CD8-positive, alpha-beta memory T cell (primary cell): ENCODE measurements at places on chromosomes 3 and 15. TPM values are rescaled to one million over a fixed set of nuclear protein-coding genes. Genes with fewer than 3 reads are reported as not detected.

- DNase-seq: no peak
These were observed 16.1 kb upstream of the GCSAM start for GRCh38 chr3:112149136-112149535.

DNA sequence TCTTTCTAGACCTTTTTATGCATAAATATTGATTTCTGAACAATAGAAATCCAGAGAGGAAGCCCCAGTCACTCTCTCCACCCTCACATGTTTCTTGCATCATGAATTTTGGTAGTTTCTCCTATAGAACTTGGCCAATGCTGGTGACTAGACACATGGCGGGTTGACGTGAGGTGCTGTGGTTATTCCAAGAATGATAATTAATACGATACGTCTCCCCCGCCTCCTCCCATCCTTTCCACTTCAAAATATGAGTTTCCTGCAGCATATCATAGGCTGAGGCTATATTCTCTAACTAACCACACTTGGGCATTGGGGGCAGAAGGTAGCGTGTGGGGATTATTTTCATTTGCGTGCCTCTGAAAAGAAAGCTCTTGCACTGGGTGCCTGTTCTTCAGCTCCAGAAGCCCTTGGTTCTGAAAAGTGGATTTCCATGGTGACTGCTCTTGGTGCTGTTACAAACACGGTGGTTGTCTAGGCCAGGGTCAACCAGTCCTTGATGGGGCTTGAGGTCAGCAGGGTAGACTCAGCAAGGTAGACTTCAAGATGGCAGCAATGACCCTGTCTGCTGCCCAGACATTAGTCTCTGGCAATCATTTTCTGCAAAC, 5.3 kb downstream of the TNFSF10 start:
- DNase-seq: no peak

- no peak for DNase-seq
These were observed 65.8 kb downstream of the ATP8B4 start for GRCh38 chr15:50053055-50053856.

DNA sequence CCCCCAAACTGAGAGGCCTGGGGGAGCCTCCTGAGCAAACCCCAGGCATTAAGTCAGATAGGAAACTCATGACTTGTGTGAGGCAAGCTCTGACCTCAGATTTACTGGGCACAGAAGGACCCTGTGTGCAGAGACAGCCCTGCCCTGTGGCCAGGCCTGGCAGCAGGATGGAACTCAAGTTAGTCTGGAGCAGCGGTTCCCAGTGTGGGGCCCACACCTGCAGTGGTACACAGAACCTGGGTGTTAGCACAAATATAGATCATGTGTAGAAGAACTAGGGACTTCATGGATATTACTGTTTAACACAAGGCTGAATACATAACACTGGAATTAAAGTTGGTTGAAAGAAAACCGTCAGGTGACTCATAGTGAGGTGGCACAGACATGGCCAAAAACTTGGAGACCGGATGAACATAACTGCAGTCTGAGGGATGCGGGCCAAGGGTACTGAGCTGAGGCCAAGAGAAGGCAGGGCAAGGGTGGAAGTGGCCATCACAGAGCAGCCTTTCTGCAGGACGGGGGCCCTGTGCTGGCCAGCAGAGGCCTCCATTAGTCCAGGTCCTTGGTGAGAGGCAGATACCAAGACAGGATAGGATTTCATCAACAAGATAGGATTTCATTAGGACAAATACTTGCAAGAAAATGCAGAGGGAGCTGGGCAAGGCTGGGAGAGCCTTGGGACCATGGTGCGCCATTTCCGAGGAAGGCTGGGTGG, 40.9 kb downstream of the IRAK2 start:
- no peak for DNase-seq

GRCh38 chr3:160986069-160986468, 119.1 kb downstream of the B3GALNT1 start:
- no peak for DNase-seq

GRCh38 chr3:25665315-25666280, 891 bp upstream of the TOP2B start:
- no peak for DNase-seq

DNA sequence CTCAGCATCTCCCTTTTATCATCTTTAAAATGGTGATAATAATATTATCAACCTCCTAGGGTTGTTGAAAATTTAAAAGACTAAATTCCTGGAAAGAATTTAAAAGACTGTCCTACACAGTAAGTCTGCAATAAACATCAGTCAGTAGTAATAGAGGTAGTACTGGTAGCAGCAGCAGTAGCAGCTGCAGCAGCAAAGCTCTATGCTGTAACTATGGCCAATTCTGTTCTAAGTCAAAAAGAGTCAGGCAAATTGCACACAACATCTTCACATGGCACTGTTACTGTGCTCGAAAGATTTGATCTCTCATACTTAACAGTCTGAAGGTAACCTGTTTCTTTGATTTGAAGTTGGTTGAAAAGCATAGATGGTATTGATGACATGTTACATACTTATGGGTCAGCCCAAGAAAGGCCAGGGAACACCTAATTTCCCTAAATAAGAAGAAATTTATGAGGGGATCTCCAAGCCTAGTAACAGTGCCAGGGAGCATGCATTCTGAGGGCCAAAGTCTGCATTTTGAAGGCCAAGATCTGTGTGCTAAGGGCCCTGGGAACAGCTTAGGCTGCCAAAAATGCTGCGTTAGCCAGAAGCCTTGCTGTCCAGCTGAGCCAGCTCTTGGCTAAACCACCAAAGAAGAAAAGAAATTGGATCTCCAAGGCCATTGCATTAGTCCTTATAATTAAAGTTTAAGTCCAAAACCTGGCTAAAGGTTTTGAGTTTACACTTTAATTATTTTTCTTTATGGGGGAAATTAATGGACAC, 68.2 kb downstream of the SIDT1 start:
- DNase-seq: no peak

DNA sequence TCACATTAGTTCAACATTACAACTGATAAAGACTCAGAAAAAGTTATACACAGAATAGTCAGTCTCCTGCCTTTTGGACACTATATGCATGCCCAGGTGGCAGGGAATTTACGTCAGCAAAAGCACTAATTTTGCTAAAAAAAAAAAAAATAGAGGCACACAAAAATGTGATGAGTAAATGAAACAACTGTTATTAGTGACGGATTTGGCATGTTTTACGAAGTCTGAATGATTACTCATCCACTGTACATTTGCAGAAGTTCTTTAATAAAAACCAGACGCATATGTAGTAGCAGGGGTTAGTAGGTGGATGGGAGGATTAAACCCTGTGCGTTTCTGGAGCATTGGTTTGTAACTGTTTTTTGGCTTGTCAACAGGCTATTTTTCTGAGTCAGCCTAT, 99.0 kb downstream of the MITF start:
- DNase-seq: no peak

DNA sequence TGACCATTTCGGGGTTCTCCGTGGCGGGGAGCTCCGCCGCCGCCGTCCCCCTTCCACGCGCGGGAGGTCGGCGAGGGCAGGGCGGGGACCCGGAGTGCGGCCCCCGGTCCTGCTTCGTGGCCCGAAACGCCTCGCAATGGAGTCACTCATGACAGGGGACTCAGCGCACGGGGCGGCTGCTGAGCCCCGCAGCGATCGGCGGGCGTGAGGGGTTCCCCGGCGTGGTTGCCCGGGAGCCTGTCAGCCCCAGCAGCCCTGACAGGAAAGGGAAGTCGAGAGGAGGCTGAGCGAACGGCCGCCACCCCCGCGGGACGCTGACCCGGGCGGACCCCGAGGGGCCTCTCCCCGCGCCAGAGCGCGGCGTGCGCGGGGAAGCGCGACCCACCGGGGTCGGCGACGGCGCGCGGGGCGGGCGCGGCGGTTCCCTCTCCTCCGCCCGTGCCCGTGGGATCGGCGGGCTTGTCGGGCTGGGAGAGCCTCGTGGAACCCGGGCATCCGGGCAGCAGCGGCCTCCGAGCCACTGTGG, 564 bp upstream of the PIGZ start:
- DNase-seq: no peak

- DNase-seq: no peak
These were observed 31.7 kb downstream of the GXYLT2 start for GRCh38 chr3:72919520-72919919.

DNA sequence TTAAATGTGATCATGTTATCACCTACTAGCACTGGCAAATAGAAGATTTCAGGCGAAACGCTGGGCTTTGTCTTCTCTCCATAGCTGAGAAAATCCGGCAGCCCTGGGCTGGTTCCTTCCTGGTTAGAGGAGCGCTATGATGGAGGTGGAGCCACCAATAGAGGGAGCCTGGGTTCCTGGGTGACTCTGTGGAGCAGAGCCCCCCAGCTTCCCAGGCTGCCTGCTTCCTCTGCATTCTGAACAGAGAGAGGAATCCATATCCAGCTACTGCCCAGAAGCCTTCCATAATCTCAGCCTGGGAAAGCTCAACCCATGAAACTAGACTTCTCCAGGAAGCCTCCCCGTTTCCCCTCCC, 32.6 kb upstream of the IQSEC1 start:
- DNase-seq: no peak

DNA sequence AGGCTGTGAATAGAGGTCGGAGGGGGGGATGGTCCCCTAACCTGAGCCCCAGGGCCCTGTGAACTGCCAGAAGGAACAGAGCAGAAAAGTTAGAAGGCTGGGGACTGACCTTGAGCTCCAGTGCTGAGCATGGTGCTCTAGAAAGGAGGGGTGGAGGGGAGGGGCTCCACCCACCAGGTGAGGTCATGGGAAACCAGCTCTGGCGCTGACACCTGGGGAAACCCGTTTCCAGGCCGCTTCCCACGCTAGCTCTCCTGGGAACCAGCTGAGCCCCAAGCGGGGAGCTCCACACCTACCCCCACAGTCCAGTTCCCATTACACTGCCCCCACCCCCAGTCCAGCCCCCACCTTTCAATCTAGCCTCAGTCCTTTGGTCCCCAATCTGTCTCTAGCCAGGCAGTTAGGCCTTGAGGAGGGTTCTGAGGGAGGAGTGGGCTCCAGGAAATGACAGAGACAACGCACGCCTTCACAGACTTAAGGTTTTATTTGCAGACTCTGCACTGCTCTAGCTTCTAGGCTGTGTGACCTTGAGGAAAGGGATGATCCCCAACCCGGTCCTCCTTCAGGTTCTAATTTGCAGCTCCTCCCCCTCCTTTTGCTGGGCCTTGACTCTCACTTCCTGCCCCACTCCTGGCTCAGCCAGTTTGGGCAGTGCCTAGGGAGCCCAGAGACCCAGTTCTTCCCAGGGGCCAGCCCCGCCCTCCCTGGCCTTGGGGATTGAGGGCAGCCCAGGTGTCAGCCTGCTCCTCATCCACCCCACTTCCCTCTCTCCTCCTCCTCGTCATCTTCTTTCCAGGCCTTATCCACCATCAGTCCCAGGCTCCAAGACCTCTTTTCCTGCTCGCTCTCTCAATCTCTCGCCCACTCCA, 2.1 kb downstream of the RHOV start:
- DNase-seq: no peak

DNA sequence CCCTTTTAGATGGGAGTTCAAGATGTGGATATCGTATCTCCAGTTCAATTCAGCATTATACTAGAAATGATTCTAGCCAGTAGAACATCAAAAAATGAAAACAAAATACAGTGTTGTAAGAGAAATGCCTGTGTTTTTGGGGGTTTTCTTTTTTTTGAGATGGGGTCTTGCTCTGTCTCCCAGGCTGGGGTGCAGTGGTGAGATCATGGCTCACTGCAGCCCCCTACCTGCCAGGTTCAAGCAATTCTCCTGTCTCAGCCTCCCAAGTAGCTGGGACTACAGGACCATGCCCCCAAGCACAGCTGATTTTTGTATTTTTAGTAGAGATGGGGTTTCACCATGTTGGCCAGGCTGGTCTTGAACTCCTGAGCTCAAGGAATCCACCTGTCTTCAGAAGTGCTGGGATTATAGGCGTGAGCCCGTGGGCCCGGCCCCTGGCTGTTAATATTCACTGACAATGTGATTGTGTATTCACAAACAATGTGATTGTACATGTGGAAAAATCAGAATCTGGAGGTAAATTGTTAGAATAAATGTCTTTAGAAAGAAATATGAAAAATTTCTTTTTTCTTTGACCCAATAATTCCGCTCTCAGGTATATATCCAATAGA, 59.0 kb downstream of the ARIH1 start:
- DNase-seq: no peak

GRCh38 chr3:147099076-147099475, 307.3 kb downstream of the ZIC4 start:
- no peak for DNase-seq

GRCh38 chr15:66682865-66683264, 19.2 kb upstream of the SMAD6 start:
- no peak for DNase-seq

DNA sequence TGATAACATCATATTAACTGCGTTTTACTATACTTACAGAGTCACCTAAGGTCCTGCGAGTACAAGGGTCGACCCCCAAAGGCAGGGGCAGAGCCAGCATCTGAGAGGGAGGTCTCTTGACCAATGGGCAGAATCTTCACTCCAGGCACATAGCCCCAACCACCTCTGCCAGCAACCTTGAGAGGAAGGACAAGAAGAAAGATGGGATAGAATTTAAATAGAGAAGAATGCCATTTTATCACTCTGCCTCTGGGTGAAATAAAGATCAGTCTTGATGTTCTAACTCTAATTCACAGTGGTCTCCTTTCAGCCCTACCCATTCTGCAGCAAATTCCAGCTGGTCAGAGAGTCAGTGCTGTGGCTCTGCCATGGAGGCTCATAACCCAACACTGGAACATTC, 26.5 kb downstream of the KNG1 start:
- DNase-seq: no peak

- DNase-seq: no peak
These were observed 160.4 kb upstream of the CGNL1 start for GRCh38 chr15:57215881-57216280.

DNA sequence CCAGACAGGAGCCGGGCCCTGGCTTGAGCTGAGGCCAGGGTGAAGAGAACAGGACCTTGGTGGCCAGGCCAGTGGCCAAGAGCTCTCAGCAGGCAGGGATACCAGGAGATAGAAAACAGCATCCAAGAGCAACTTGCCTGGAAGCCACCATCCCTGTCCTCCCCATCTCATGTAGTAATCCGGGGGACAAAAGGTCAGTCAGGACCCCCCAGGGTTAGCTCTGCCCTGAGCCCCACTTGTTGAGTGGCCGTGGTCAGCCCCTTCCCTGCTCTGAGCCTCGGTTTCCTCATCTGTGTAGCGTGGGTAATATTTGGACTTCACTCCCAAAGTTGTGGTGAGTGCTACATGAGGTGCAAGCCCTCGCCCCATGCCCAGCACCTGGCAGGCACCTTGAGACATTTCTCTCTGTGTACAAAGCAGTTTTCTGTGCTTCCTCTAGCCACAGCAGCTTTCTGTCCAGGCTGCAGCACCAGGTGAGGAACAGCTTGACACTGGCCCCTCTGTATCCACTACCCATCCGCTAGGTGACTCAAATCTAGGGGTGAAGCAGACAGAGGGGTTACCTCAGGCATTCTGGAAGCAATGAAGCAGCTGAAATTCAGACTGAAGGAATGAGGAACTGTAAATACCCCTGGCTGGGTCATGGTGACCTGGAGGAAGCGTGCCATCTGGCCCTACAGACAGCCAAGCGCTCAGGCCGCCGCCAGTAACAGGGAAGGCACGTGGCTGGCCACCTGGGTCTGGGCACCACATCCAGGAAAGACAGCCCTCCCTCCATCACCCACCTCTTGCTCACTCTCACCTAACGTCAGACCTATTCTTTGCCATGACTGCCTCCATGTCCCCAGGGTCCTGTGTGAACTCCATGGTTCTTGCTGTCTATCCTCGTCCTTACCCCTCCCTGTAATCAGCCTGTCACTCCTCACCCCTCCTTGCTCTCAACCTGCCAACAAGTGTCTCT, 6.7 kb downstream of the CISH start:
- DNase-seq: no peak

Gene BNC1
- not detected for total RNA-seq

Gene CHRNA5
- total RNA-seq: 8.4 TPM

Gene TMIE
- not detected for total RNA-seq

Gene C2CD4A
- total RNA-seq: 0.09 TPM

Gene ARHGAP11A
- total RNA-seq: 88.4 TPM

Gene AEN
- 109 TPM for total RNA-seq
